ENCODE measurements at places on chromosomes 5 and 9.

GRCh38 chr9:117304549-117304948 lies 110.3 kb downstream of the ASTN2 start:
- H3K4me1 ChIP-seq, result no peaks in the 10 kb centered on the region
- no peak overlapping the region for H3K27ac ChIP-seq
- H3K36me3 ChIP-seq, result no peaks in the 10 kb centered on the region
- H3K27me3 ChIP-seq, result no peaks in the 10 kb centered on the region
- H3K4me3 ChIP-seq, result no peak overlapping the region
- DNase-seq, result no peak

- H3K4me1 ChIP-seq, result no peaks in the 10 kb centered on the region
- no peaks in the 10 kb centered on the region for H3K27me3 ChIP-seq
- DNase-seq, result no peak
- H3K36me3 ChIP-seq, result no peaks in the 10 kb centered on the region
Measured at GRCh38 chr5:105218018-105218417, 1655.4 kb upstream of the NUDT12 start.

- H3K27ac ChIP-seq, result no peak overlapping the region
- no peaks in the 10 kb centered on the region for H3K27me3 ChIP-seq
- peak; percentile 58 for DNase-seq
- no peaks in the 10 kb centered on the region for H3K36me3 ChIP-seq
- H3K4me1 ChIP-seq, result no peaks in the 10 kb centered on the region
Measured at GRCh38 chr5:113678924-113679575, 165.6 kb downstream of the YTHDC2 start.

DNA sequence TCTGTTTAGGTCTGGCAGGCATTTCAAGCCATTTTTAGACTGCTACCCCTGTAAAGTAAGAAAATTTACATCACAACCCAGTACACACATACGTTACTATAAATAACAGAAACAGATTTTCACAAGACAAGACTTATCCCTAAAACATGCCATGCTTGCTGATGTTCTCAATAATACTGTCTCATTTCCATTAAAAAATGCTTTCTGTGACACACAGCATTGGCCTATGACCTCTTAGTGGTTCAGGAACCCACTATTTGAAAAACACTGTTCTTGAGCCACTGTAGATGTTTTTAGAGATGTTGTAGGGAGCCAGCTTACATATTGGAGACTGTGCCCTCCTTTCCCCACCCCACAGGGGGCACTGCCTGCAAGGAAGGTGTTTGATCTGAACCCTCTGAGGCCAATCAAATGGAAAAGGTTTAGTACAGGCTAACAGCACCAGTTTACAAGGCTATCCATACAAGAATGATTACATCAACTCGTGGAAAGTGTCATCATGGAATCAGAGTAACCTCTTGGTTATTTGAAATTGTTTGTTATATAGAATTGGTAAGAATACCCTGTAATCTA lies 30.8 kb downstream of the ZSWIM6 start:
- peaks cover 2% of the 10 kb centered on the region for H3K4me1 ChIP-seq
- H3K4me3 ChIP-seq, result no peak overlapping the region
- no peak overlapping the region for H3K27ac ChIP-seq
- H3K27me3 ChIP-seq, result no peaks in the 10 kb centered on the region
- H3K36me3 ChIP-seq, result no peaks in the 10 kb centered on the region
- DNase-seq, result peak; percentile 44

GRCh38 chr5:53820802-53821171 lies 260.3 kb downstream of the NDUFS4 start:
- H3K4me3 ChIP-seq, result no peak overlapping the region
- peaks cover 3% of the 10 kb centered on the region for H3K27me3 ChIP-seq
- H3K36me3 ChIP-seq, result no peaks in the 10 kb centered on the region
- no peak overlapping the region for H3K27ac ChIP-seq
- no peaks in the 10 kb centered on the region for H3K4me1 ChIP-seq

DNA sequence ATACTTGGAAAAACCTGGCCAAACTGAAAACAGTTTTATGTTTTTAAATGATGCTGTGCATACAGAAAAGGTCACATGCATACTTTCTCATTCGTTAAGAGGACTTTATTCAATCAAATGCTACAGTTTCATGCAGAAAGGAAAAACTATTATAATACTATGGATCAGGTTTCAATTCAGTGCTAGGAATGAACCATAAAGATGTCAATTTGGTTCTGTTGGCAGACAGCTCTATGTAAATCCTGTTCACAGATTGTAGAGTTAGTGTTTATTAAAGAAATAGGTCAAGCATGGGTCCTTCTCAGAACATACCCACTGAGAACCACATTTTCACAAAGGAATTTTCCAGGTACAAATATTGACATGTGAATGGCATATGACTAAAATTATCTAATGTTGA lies 57.1 kb downstream of the RETREG1 start:
- H3K4me1 ChIP-seq, result no peaks in the 10 kb centered on the region
- no peak for DNase-seq
- H3K36me3 ChIP-seq, result no peaks in the 10 kb centered on the region
- no peaks in the 10 kb centered on the region for H3K27me3 ChIP-seq
- no peak overlapping the region for H3K27ac ChIP-seq
- H3K4me3 ChIP-seq, result no peak overlapping the region

GRCh38 chr9:36597412-36598178 lies 24.9 kb downstream of the MELK start:
- no peaks in the 10 kb centered on the region for H3K4me1 ChIP-seq
- no peak overlapping the region for H3K4me3 ChIP-seq
- H3K27ac ChIP-seq, result no peak overlapping the region
- peak; percentile 63 for DNase-seq

- H3K36me3 ChIP-seq, result no peaks in the 10 kb centered on the region
- H3K4me3 ChIP-seq, result peak overlapping the region; percentile 52
- no peak overlapping the region for H3K27ac ChIP-seq
- peak; percentile 93 for DNase-seq
- H3K4me1 ChIP-seq, result no peaks in the 10 kb centered on the region
Measured at GRCh38 chr5:88660264-88660946, 222.6 kb downstream of the MEF2C start.

- peak; percentile 47 for DNase-seq
- H3K27ac ChIP-seq, result no peak overlapping the region
- H3K4me3 ChIP-seq, result no peak overlapping the region
- no peaks in the 10 kb centered on the region for H3K36me3 ChIP-seq
- no peaks in the 10 kb centered on the region for H3K4me1 ChIP-seq
Measured at GRCh38 chr5:125685771-125686170, 737.4 kb upstream of the GRAMD2B start.

- H3K4me1 ChIP-seq, result peaks cover 13% of the 10 kb centered on the region
- H3K36me3 ChIP-seq, result no peaks in the 10 kb centered on the region
- no peak overlapping the region for H3K4me3 ChIP-seq
- H3K27ac ChIP-seq, result peak overlapping the region; percentile 3
- DNase-seq, result peak; percentile 56
Measured at GRCh38 chr5:136811086-136811485, 445.7 kb upstream of the TRPC7 start.
